ENCODE measurements at places on chromosomes 12 and 14.

GRCh38 chr12:32181498-32182175 is 75.0 kb downstream of the BICD1 start:
- DNase-seq: no peak

GRCh38 chr12:69341328-69341727 is 6.9 kb upstream of the LYZ start:
- DNase-seq: no peak

- DNase-seq: no peak
Observed at GRCh38 chr12:112122823-112123690, 2.3 kb upstream of the TRAFD1 start.

DNA sequence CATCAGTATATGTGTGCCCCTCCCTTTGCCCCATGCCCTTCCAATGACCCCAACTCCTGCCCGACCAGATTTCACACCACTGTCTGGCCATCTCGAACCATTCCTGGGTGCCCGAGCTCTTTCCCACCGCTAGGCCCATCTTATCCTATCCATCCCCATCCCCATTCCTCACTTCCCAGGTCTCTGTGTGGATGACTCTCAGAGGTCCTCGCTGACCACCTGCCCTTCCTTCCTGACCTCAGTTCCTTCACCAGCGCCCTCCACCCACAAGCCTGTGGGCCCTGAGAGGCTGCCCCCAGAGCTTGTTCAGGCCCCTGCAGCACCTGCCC is 49.1 kb downstream of the CYP46A1 start:
- no peak for DNase-seq

DNA sequence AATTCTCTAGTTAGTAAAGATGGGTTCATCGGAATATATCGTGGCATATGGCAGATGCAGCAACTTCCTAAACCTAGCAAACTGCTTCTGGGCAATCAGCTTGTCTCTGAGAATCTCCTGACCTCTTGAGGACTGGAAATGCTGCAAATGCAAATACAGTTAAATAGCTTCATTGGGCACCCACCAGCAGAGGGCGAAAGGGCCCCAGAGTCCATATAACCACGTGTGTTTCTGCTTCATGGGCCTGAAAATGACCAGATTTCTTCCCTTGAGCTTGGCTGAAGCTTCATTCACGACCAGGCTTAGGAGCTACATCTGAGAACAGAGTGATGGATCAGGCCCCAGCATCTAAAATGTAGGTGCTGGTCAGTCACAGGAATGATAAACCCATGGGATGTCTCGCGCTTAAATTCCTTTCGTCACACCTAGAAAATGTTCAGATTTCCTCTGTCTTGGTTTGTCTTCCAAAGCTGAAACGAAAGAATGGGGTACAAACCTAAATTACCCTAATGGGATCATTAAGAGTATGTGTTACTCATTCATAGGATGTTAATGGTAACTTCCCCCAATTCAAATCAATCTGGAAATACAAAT is 1482.5 kb upstream of the TMEM132C start:
- no peak for DNase-seq

DNA sequence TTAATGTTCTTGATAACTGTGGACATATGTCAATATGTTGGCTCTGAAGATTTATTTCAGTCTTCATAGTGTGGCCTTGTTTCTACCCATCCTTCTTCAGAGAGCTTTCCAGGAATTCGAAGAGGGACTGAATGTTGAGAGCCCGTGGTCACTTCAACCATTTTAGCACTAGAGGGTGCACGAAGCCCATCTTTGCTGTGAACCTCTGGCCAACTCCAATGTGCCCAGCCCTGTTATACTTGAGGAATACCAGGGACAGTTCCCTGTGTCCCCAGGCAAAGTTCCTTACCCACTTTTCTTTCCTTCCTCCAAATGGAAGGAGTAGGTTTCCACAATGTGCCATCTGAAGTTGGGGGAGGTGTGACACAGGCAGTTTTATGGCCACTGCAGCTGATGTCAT is 603.5 kb downstream of the RPL10L start:
- no peak for DNase-seq

GRCh38 chr14:22002860-22003284 is 329.3 kb upstream of the OR4E1 start:
- peak; percentile 23 for DNase-seq

DNA sequence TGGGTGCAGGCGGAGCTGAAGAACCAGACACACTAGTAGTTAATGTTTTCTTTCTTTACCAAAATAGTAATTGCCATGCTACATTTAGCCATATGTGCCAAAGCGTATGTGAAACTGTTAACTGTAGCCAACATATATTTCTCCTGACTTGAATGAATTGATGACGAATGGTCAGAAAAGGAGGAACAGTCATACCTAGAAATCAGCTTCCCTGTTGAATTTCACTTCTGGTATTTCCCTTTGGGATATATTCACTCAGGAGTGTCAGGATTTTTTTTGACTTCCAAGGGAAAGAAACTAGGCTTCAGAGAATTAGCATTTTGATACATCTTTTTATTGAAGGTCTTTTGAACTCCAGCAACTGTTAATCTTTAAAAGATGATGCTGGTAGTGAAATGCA is 87.0 kb downstream of the ERC1 start:
- DNase-seq: no peak

DNA sequence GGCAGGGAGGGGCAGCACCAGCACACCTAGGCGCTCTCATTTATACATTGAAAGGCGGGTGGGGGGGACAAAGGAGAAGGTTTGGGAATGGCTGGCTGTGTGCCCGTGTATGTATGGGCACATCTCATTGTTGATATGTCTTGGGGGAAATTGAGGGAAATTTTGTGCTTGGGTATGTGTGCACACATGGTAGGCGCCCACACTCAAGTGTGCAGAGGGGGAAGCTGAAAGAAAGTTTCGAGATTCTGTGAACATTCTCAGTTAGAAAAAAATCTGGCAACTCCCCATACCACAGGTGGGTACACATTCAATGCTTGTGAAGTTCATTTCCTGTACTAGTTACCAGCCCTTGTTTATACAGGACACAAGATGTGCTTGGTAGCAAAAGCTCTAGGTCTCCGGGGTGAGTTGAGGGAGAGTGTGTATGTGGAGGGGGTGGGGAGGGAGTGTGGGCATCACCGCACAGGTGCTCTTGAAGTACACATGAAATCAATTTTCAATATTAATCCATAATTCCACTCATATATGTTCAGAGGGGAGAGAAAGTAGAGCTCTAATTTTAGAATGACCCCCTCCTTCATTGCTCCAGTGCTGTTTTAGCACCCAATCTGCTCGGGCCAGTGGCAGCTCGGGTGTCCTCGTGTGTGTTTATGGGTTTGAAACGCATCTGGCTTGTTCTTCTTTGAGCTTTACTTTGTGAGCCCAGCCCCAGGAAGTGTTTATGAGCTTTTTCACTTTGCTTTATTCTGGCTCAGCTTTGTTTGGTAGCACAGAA is 286.0 kb downstream of the ZFP36L1 start:
- no peak for DNase-seq

GRCh38 chr12:26205941-26206340 is 10.6 kb downstream of the SSPN start:
- no peak for DNase-seq

DNA sequence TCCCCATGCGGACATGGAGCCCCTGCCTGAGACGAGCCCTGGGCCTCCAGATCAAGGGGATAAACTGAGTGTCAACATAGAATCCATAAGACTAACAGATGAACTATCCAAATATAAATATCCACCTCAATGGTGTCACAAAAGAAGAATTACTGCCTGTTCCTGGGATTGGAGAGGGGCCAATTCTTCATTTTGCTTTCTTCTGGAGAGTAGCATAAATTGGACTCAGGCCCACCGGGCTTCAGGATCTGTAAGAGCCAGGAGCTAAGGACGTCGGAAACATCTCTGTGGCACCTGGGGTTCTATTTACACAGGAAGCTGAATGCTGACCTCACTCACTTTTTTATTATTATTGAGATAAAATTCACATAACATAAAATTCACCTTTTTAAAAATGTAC is 408.2 kb upstream of the CCDC196 start:
- DNase-seq: no peak

DNA sequence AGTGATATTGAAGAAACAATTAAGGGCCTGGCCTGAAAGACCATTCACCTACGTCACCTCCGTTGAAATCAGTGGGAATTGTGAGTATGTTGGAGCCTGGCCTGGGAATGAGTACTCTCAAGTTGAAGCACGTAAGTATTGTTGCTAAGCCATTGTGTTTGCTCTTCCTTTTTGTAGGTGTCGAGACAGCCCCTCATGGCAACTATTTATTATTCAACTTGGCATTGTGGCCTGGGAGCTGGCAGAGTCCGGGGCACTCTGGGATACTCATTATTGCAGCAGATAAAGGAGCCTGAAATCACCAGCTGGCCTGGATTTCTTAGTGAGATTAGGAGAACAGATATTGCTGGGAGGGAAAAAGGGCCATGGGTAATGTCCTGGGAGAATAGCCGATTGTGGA is 147.4 kb downstream of the C12orf75 start:
- DNase-seq: no peak

- DNase-seq: no peak
Observed at GRCh38 chr14:64704143-64704742, at the start of gene PLEKHG3. Gene PLEKHG3 (plus strand): TSS chr14:64704424. CDS start chr14:64727632, 23,208 bp downstream.

DNA sequence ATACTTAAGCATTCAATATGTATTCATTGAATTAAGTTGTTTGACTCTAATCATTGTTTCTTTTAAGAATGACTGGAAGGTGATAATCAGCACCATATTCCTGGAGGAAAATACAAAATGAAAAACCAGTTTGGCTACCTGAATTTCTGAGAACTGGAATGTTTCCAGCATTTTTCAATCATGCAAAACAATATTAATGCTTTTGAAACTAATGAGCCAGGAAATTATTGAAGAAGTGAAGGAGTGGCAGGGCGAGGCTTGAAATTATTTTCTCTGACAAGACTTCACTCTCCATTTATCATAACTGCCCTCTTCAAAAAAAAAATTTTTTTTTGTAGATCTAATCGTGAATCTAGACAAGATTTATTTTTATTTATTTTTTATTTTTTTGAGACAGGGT is 19.0 kb downstream of the TMEM19 start:
- no peak for DNase-seq

DNA sequence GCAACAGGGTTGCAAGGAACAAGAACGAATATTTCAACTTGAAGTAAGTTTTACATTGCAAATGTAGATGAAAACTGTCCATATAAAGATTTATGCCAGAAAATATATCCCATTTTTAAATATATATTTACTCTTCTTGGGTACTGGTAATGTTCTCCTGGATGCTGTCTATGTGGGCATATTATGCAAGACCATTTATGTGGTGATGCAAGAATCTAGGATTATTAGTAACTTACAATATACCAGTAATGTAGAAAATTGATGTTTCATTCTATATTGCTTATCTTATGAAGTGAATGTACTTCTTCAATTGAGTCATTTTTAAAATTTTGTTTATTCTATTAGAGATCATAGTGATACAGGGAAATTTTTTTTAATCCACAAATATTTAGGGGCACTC is 25.1 kb downstream of the FGFR1OP2 start:
- DNase-seq: no peak

- no peak for DNase-seq
Observed at GRCh38 chr14:94904636-94905035, 134.7 kb upstream of the GSC start.

DNA sequence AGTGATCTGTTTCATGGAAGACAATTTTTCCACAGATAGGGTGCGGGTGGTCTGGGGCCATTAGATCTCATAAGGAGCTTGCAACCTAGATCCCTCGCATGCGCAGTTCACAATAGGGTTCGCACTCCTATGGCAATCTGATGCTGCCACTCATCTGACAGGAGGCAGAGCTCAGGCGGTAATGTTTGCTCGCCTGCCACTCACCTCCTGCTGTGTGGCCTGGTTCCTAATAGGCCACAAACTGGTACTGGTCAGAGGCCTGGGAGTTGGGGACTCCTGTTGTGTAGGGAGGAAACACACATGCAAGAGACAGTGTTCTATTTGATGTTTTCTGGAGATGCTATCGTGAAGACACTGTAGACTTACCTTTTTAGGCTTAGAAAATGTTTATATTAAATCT is 77.0 kb upstream of the FGD4 start:
- DNase-seq: no peak

DNA sequence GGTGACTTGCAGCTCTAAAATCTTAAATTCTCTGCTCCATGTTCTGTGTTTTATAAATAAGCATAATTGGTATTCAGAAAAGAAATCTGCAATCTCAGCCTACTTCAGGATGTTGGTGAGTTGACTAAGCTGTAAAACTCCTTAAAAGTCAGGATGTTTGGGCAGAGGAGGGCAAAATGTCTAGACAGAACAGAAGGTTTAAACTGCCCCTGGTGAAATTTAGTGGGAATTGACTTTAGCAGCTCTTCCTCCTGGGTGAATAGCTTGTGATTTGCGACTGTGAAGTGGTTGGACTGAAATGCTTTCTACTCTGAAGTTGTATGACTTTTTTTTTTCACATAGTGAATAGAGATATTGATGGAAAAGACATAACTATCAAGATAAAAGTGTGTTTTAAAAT is 85.8 kb downstream of the CAND1 start:
- DNase-seq: no peak

DNA sequence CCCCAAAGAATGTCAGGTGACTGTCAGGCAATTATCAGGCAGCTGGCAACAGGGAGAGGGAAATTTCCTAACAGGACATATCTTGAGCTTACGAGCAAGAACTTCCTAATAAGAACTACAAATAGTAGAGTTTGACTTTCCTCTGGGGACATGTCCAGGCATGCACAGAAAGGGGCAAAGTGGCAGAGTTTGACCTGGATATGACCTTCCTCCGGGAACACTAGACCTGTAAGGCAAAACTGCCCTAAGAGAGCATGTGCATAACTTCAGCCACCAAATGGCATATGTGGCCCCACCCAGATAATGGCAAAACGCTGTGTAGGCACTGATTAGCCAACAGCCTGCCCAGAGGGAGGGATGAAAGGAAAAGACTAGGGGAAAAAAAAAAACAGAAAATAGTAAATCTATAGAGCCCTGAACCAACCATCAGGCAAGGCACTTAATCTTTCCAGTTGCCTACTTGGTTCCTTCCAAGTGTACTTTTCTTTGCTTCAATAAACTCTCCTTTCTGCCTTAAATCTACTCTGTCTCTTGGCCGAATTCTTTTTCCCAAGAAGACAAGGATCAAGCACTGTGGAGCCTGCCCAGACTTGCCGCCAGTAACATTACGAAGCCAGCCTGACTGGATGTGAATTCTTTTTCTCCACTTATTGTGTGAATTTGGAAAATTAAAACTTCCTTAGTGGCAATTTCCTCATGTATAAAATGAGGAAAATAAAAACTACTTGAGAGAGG is 164.1 kb downstream of the SPTSSA start:
- DNase-seq: no peak

GRCh38 chr12:57864442-57865083 is 18.0 kb upstream of the CTDSP2 start:
- no peak for DNase-seq

- no peak for DNase-seq
Observed at GRCh38 chr12:3224530-3224903, 147.3 kb downstream of the TSPAN9 start.

GRCh38 chr12:26940516-26941214 is 2.4 kb downstream of the FGFR1OP2 start:
- no peak for DNase-seq

Data from stimulated activated CD8-positive, alpha-beta memory T cell treated with anti-CD3 and anti-CD28 coated beads, Interleukin-7, amount 100 ng/mL, for 1 hour (primary cell).